ENCODE measurements at places on chromosomes 2 and 18.
A peak's percentile ranks its signal among the peaks of the same experiment; 100 is the strongest.

DNA sequence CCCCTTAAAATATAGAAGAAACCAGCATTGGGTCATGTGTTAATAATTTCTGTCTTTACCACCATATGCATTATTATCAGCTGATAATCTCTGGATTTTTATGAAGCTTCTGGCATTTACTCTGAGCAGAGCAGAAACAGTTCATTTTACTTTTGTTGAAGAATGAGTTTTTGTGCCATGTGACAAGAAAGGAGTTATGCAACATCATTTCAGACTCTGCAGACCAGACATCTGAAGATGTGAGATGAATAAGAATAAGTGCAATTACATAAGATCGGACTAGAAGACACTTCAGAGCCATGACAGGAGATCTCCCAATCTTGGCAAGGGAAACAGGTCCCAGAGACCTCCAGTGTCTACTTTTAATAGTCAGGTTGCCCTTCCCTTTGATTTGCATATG lies 869.4 kb upstream of the VRK2 start:
- no peak for DNase-seq

DNA sequence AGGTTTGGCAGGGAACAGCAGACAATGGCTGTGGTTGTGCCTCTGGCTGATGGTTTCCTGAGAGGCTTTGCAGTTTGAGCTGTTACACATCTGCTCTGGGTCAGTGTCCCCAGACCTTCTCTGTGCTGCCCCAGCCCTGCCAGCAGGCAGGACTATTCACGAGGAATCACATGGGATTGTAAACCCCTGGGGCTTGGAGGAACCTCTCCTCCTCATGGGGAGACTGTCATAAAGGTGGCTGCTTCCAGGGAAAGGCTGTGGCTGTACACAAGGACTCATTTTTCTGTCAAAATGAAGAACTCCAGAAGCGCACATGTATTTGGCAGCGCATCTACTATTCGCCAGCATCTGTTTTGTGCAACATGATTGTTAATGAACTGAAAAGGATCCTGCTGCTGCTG lies 142.6 kb upstream of the CYP1B1 start:
- DNase-seq: no peak

GRCh38 chr2:98487101-98487805 lies 42.6 kb downstream of the INPP4A start:
- DNase-seq: no peak

DNA sequence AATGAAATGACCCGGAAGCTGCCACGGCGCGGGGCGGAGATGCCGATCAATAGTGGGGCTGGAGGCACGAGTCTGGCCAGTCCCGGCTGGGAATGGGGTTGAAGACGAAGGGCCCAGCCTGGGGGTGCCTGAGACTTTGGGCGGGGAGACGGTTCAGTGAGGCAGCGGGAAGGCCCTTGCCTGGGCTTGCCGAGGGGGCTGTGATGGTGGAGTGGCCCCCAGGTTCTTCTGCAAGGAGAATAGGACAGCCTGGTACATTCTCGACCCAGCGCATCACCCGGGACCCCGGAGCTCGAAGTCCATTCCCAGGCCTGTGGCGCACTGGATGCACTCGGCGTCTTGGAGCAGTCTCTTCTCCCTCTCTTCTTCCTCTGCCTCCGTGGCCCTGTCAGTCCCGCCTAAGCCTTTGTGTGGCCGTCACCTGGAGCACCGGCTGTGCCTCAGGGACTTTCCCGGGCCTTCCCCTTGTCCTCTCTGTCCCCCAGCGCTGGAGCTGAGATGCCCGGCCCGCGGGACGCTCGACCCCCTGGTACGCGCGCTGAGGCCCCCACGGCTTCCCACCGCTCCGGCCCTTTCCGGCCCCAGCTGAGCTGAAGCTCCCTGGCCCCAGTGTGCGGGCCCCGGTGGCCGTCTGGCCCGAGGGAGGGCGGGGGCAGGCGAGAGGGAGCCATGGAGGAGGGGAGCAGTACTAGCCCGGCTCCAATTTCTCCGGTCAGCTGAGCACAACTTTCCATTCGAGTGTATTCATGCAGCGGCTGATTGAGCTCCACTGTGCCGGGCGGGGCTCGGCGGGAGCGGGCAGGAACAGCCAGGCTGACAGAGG lies 8.0 kb downstream of the SIX3 start:
- no peak for DNase-seq

- DNase-seq: no peak
Observed at GRCh38 chr2:30446602-30447148, 371 bp upstream of the LCLAT1 start.

GRCh38 chr18:12018861-12019260 lies 37.6 kb downstream of the IMPA2 start:
- DNase-seq: no peak

DNA sequence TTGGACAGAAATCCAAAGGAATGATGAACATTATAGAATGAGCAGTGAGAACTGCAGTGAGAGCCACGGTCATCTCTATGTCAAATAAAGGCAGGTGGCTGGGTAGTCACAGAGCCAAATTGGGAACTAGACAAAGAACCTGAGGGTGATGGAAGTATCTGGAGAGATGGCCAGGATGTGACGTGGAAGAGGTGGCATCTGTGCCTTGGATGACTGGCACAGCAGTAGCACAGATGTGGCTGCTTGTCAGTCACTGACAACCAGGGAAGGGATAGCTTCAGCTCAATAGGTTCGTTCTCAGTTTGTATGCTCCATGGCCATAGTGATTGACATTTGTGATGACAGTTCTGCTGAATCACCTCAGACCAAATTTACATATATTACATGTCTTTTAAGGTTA lies 172.3 kb downstream of the PARD3B start:
- no peak for DNase-seq

DNA sequence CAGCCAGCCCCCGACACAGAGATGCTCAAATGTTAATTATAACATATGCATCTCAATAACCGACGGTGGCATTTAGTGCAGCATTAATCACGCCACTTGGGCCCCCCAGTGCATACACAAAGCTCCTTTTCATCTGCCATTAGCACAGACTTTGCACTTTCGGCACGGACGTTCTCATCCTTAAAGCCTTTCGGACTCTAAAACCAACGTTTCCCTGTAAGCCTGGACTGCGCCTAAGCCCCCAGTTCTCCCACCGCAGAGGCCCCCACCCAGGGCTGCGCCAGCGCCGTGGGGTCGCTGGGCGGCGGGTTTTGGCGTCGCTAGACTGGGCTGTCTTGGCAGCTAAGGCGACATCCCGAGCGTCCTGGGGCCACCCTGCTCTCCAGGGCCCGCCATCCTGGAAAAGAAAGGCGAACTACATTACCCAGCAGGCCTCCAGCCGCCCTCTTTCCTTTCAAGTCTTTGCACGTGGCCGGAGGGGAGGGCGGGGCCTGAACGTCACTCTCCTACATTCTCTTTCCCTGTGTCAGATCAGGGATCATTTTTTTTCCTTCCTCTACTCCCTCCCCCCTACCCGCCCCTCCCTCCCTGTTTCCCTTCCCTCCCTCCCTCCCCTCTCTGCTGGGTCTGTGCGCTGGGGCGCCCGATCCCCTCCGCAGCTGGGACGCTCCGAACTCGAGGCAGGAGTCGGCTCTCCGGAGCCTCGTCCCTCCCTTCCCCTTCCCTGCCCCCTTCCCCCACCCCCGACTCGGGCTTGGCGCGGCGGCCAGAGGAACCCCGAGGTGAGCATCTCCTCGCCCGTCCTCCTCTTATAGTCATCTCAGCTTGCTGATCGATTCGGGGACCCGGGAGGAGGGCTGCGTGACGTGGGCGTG lies at the start of gene CTIF:
CTIF (plus strand) TSS at position 501 of the 875 bp plus-strand sequence. CDS start 80,535 bp downstream, outside the sequence.
- peak; percentile 90 for DNase-seq
